Suppressor macrophage treated with lipopolysaccharide for 1 hour (primary cell): ENCODE measurements at places on chromosomes 4 and X.

DNA sequence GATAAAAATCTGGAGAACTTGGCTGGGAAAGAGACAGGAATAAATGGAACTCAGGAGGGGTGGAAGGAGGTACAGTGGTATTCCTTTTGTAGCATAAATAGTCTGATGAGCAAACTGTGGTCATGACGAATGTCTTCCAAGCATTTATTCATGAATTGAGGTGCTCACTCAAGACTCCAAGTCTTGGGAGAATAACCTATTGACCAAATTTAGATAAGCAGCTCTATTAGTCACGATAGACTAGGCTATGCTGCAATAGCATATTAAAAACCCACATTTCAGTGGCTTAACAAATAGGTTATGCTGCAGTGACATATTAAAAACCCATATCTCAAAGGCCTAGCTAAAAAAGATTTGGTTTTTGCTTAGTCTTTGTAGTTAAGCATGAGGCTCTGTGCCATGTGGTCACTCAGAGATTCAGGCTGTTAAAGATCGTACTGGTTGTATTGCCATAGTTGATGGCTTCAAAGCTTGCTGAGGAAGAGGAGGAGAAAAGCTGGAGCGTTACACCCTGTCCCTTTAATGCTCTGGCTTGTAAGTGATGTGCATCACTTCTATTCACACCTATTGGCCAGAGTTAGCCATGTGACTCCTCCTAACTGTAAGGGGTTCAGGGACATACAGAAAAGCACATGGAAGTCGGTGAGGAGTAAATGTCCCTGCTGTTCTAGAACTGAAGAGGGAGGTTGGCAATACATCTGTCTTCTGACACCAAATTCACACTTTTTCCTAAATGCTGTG, 24.5 kb upstream of the CCDC149 start:
- DNase-seq: no peak

DNA sequence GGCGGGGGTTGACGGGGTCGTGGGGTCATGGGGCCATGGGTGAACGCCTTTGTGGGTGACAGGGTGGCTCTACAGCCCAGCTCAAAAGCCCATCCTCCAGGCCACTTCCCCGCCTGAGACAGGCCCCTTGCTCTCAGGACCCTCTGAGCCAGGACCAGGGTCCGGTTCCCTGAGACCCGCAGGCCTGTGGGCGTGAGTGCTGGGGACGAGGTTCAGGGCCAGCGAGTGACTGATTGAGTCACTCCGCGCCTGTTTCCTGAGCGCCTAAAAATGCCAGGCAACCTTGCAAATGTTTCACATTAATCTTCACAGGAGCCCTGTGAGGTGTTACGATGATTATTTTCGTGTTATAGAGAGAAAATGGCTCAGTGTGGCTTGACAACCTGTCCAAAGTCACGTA, 97.8 kb downstream of the ZNF674 start:
- no peak for DNase-seq

DNA sequence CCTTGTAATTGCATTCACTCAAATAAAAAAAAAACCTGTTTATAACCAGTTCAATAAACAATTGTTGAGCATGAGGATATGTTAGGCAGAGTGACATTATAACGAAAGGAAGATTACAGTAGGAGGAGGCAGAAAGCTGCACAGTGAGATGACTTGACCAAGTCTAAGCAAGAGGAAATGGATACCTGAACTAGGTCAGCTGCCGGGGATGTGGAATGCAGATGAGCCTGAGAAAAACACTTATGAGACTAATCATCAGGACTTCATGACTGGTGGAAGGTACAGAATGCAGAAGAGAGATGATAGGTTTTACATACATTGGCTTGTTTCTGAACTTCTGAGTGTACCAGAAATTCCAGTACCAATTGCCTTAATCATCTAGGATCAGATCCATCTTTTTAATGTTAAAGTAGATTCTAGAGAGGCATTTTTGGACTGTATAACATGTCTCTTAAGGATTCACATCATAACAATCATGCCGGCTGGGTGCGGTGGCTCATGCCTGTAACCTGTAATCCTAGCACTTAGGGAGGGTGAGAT, 208.1 kb upstream of the PPP3CA start:
- no peak for DNase-seq

GRCh38 chrX:39008549-39008948, 207.3 kb downstream of the MID1IP1 start:
- peak; percentile 54 for DNase-seq

- no peak for DNase-seq
Observed at GRCh38 chrX:15418707-15419181, 34.5 kb upstream of the VEGFD start.

GRCh38 chrX:103913356-103914020, 48.9 kb upstream of the TMSB15B start:
- no peak for DNase-seq

GRCh38 chr4:47061435-47061834, 30.1 kb downstream of the GABRB1 start:
- no peak for DNase-seq

DNA sequence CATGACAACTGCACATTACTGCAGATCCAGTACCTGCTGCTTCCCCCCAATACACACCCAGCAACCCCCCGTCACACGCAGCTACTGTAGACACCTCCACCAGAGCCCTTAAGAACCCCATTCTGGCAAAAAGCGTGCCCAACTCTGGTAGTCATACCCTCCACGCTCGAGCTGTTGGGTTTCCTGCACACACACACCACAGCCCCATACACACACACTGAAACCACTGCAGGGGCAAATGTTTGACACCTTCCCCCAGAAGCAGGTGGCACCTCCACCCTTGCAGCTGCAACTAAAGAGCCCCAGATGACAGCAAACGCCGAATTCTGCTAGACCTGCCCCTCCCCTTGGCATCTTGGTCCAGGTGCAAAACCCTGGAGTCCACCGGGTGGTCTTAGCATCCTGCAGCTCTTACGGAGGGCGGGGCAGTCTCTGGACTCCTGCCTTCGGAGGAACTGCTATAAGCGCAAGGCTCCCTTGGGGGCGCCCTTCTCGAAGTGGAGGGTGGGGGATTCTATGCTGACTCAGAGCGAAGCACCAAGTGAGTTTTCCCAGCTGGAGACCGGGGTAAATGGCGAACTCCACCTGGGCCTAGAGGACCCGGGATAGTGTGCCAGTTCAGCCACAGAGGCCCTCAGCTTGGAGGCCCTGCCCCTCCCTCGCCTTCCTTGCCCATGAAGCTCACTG, 1.5 kb downstream of the FRMPD3 start:
- peak; percentile 7 for DNase-seq

- DNase-seq: no peak
Observed at GRCh38 chr4:76651616-76652015, 216.6 kb downstream of the SHROOM3 start.

GRCh38 chr4:41692717-41693345, 55.7 kb downstream of the PHOX2B start:
- DNase-seq: peak; percentile 53

- no peak for DNase-seq
Observed at GRCh38 chr4:6270636-6271121, 1.0 kb downstream of the WFS1 start.
